Stimulated activated CD4-positive, alpha-beta T cell treated with anti-CD3 and anti-CD28 coated beads, Interleukin-1b, Interleukin-23, amount 100 ng/mL, for 48 hours (primary cell): ENCODE measurements at places on chromosomes 11 and 22.
A peak's percentile ranks its signal among the peaks of the same experiment; 100 is the strongest.

DNA sequence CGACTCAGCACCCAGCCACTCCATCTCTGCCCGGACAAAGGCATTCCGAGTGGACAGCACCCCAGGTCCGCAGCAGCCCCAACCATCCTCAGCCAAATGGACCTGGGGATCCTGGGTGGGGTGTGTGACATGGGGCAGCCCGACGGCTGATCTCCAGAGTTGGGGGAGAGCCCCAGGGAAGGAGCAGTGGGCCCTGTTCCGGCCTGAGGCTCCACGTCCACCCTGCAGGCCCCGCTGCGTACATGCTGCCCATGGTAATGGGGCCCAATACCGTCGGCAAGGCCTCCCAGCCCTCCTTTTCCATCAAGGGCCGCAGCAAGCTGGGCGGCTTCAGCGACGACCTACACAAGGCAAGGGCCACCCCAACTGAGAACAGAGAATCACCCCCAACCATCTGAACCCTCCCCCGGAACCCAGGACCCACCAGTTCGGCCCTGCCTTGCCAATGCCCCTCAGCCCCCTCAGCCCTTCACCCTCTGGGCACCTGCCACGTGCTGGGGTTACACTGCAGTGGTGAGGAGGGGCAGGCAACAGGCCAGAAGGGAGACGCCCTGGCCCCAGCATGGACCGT, 5.4 kb downstream of the SCGB1C1 start:
- no peak for DNase-seq

DNA sequence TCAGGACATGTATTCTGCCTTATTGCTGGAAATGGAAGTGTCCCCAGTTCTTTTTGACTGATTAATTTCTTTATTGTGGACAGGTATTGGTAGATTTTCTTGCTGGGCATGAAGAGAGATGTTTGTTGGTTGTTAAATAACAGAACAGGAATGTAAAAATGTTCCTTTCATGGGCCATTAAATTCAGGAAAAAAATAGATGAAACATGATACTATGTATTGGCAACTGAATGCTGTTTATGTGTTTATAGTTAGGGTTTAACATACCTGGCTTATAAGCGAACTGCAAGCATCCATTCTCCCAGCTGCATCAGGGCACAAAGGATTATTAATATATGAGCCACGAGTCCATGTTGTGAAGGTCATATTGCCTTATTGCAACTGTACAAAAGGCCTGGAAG, 368.5 kb downstream of the NELL1 start:
- DNase-seq = no peak

DNA sequence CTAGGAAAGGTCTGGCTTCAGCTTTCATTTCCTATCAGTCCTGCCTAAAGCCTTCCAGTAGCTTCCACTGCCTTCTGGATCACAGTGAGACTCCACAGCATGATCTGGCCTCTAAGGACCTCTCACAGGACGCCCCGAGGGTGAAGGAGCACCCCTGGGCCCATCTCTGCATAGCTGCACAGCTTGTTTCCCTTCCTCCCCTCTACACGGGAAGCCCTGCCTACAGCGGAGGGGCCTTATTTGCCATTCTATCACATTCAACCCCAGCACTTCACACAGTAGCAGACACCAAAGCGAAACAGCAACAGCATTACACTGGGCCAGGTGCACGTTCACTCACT, 162.3 kb upstream of the GRK3 start:
- DNase-seq = no peak

- DNase-seq = no peak
Observed at GRCh38 chr11:68141246-68142027, 20.2 kb upstream of the CHKA start.

GRCh38 chr22:50621356-50621880, 6.5 kb downstream of the ARSA start:
- DNase-seq = peak; percentile 63

- no peak for DNase-seq
Observed at GRCh38 chr11:1478544-1478943, 8.0 kb downstream of the MOB2 start.

GRCh38 chr11:47850337-47850736, 2.2 kb upstream of the NUP160 start:
- no peak for DNase-seq

DNA sequence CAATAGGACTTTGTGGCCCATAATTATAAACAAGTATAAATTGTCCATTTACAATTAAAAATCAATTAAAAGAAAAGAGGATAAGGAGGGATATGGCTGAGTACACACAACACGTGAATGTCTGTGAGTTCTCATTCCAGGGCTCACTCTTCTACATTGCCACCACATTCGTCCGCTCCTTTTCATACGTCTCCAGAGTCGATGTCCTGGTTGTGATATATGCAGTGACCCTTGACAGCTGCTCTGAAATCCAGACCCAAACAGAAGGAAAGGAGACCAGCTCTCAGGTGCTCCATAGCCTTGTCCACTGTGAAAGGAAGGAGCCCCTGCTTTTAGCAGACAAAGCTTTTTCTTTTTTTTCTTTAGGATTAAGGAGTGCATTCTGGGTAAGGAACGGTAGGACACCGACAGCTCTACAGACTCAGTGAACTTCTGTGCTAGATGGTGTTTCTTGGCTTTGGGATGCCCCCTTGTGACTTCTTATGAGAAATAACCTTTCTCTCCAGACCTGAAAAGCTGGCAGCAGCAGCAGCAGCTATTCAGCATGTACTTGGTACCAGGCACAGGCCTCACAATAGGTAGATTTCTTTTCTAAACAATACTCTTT, 19.7 kb upstream of the DNAJB13 start:
- DNase-seq = no peak

GRCh38 chr11:94343495-94343894, 39.1 kb downstream of the IZUMO1R start:
- DNase-seq = no peak

GRCh38 chr11:82577246-82577645, 156.4 kb downstream of the FAM181B start:
- no peak for DNase-seq

DNA sequence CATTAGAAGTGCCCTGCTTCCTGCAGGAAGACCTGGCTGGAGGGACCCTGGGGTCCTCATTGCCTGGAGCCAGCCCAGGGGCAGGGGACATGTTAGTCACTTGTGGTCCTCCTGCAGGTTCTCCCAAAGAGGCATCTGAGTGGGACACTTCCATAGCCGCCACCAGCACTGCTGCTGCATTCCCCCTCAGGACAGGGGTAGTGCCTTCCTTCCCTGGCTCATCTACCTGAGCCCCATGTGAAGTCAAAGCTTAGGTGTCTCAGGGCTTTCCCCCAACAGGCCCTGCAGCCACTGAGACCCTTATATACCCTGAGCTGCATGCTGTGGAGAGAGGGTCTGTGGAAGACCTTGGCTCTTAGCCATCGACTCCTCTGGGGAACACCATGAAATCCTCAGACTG, 45.0 kb upstream of the VPREB1 start:
- no peak for DNase-seq

GRCh38 chr11:40037005-40037404, 1422.4 kb downstream of the LRRC4C start:
- DNase-seq = no peak

GRCh38 chr22:19886605-19887255, 32.1 kb upstream of the GNB1L start:
- DNase-seq = peak; percentile 28

DNA sequence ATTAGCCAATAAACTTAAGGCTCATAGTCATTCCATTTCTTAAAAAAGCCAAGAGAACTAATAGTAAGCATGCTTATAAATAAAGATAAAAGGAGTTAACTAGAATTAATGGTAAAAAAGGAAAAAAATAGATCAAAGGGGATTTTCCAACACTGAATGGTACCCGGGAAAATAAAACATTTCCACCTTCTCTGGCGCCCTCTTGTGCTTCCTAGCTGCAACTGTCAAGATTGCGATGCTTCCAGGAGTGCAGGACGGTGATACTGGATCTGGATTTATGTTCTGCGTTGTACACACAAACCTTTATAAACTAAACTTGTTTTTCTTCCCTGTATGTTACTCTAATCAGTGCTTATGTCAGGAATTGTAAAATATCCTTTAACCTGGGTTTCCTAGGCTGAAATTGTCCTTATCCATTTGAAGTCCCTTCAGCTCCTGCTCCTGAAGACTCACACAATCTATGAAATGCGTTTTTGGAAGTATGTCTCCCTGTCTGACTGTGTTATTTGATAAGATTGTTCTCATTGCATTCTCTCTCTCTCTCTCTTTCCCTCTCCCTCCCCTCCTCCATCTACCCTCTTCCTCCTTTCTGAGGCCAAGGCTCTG, 9.6 kb upstream of the HTATIP2 start:
- no peak for DNase-seq

GRCh38 chr11:80816454-80816847, 1375.6 kb upstream of the TENM4 start:
- no peak for DNase-seq

DNA sequence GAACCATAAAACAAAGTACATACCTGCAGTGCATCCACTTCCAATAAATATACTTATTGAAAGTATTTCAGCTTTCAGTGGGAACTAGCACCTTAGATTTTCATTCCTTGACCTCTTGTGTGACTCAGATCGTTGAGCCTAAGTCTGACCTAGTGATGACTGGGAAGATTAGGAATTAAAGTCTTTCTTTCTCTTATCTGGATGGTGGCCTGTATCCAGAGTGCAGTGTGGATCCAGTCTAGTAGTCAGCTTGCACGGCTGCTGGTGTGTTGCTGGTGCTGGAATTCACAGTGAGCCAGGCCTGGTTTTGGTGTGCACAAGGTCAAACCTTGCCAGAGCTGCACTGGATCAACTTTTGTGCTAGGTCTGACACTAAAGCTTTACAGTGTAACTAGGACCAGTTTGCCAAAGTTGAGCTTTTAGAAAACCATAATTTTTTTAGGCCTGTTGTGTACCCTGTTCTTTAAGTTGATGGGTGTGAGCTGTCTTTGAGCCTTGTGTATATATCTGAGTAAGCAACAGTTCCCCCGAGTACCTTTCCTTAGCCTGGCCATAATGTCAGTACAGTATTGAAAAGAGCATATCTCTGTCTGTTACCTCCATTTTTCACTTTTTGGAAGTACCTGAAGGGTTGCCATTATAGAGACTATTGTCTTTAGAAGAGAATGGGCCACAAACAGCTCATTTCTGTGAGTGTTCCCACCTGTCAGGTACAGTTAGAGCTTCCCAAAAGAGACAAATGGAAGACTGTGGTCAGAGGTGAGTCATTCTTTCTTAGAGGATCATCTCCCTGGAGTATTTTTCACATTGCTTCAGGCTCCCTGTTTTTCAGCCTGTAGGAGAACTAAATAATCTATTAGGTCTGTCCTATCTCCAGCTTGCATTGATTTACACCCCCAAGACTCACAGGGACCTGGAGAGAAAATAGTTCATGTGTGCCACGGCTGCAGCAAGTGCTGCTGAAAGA, 89.8 kb downstream of the ALX4 start:
- no peak for DNase-seq

DNA sequence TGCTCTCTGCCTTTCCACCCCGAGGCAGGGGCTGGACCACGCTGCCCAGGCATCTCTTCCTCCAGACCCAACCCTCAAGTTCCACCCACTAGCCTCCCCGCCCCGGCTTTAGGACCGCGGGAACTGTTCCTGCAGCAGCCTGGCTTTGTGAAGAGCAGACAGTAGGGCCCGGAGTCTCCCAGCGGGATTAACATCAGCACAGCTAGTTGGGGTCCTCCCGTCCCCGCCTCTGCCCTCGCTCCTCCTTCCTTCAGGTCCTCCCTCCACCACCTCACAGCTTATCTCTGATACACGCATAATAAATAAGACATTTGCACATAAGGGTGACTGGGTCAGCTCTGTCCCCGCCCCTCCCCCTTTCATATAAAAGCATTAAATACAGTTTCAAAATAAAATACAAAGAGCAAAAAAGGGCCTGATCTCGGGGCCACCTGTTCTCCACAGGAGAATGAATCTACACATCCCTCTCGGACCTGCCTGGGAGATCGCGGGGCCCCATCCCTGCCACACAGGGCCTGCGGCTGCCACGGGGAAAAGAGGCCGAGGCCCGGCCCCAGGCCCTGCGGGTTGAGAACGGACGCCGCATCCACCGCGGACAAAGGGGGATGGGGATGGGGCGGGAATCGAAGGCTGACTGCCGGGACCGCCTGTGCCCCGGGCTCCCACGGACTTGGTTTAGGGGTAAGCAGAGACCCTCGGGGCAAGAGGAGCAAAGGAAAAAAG, 6.5 kb downstream of the ZFTA start:
- DNase-seq = no peak

DNA sequence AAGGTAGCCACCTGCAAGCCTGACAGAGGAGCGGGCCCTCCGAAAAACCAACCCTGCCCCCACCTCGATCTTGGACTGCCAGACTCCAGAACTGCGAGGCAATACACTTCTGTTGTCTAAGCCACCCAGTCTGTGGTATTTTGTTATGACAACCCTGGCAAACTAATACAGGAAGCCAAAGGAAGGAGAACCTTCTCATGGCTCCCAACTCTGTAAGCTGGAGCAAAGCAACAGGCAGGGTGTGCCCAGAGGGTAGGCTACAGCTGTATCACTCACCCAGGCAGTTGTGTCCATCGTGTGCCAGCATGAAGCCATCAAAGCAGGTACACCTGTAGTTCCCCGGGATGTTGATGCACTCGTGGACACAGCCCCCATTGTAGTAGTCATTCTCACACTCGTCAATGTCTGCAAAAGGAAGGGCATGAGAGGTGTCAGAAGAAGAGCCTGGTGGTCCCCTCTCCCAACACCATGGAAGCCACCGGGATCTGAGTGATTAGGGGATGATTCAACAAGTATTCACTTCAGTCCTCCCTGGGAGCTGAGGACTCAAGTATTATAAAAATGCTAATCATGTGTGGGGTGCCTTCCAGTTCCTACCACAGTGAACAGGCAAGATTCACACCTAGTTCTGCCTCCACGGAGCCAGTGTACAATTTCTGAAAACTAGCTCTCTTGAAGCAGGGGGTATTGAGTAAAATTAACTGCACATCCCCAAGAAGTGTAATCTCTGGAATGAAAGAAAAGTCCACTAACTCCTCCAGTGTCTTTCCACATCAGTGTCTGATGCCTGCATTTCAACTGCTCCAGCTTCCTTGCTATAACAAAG, 23.3 kb downstream of the SCUBE1 start:
- DNase-seq = no peak

GRCh38 chr11:134498326-134499139, 86.5 kb upstream of the B3GAT1 start:
- DNase-seq = no peak

- DNase-seq = no peak
Observed at GRCh38 chr11:13111813-13112130, 102.7 kb downstream of the RASSF10 start.

- no peak for DNase-seq
Observed at GRCh38 chr22:39457198-39457555, 365 bp downstream of the MGAT3 start.

GRCh38 chr11:119909077-119909476, 180.1 kb upstream of the NECTIN1 start:
- no peak for DNase-seq

GRCh38 chr11:64728757-64729365, 5.9 kb upstream of the NRXN2 start:
- DNase-seq = no peak

- no peak for DNase-seq
Observed at GRCh38 chr11:29293825-29294224, 723.0 kb downstream of the KCNA4 start.

- DNase-seq = peak; percentile 43
Observed at GRCh38 chr22:42863349-42863961, 6.4 kb upstream of the ARFGAP3 start.

GRCh38 chr11:95067039-95067840, 521 bp downstream of the SRSF8 start:
- DNase-seq = peak; percentile 69
